ENCODE measurements at places on chromosomes 5 and 9. TPM values are rescaled to one million over a fixed set of nuclear protein-coding genes. Genes with fewer than 3 reads are reported as not detected.

Gene IL9
- not detected for total RNA-seq

Gene TMC1
- 0.78 TPM for total RNA-seq

Gene PCA3
- 0.16 TPM for total RNA-seq

Gene GPR150
- total RNA-seq: not detected

Gene WDR31
- total RNA-seq: 1.7 TPM

Gene MRPL22
- total RNA-seq: 42.1 TPM

Gene CNTFR
- total RNA-seq: 14.0 TPM
